ENCODE measurements at places on chromosomes 6 and 20. TPM values are rescaled to one million over a fixed set of nuclear protein-coding genes. Genes with fewer than 3 reads are reported as not detected.

GRCh38 chr20:37943501-37944455, 40.9 kb downstream of the VSTM2L start:
- no peaks in the 10 kb centered on the region for H3K27me3 ChIP-seq
- H3K27ac ChIP-seq: no peak overlapping the region
- DNase-seq: no peak
- H3K36me3 ChIP-seq: no peaks in the 10 kb centered on the region

DNA sequence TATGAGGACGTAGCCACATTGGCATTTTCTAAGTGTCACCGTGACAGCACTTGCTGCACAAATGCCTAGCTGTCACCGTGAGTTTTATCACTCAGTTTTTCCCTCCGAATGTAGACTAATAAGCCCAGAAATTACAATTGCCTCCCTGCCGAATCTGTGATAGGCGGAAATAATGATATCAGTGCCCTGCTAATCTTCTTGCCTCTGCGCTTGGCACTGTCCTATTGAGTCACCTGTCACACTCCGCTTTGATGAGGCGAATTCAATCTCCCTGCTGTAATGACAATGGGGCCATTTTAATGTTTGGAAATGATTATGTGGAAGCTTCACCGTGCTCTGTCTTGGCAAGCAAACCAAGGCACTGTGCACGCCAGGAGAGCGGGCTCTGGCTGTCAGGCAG, 112.8 kb downstream of the LINC00237 start:
- no peaks in the 10 kb centered on the region for H3K36me3 ChIP-seq
- no peaks in the 10 kb centered on the region for H3K4me1 ChIP-seq
- no peak for DNase-seq

Gene ZC3H12D
- total RNA-seq: 92.0 TPM

Gene LRRC73
- 0.69 TPM for total RNA-seq

DNA sequence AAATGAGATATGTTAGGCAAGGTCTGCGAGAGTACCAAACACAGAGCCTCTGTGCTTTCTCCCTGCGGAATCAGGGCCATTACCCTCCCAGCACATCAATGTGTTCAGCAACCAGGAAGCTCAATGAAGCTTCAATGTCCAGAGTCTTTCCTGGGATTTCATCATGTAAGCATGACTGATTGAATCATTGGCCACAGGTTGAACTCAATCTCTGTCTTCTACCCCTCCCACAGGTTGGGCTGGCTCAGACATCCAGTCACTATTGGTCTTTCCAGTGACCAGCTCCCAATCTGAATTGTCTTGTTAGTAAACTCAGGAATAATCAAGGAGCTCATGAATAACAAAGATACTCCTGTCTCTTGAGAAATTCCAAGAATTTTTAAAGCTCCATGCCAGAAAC, 2.7 kb upstream of the DTD1 start:
- no peaks in the 10 kb centered on the region for H3K27me3 ChIP-seq
- H3K4me1 ChIP-seq: peaks cover 24% of the 10 kb centered on the region
- H3K4me3 ChIP-seq: no peak overlapping the region
- no peak overlapping the region for H3K27ac ChIP-seq
- DNase-seq: no peak
